Activated T-helper 1 cell treated with anti-CD3 and anti-CD28 coated beads, Interleukin-2, amount 50 U/mL, for 16 hours (primary cell): ENCODE measurements at places on chromosomes 3 and 15.
A peak's percentile ranks its signal among the peaks of the same experiment; 100 is the strongest.

DNA sequence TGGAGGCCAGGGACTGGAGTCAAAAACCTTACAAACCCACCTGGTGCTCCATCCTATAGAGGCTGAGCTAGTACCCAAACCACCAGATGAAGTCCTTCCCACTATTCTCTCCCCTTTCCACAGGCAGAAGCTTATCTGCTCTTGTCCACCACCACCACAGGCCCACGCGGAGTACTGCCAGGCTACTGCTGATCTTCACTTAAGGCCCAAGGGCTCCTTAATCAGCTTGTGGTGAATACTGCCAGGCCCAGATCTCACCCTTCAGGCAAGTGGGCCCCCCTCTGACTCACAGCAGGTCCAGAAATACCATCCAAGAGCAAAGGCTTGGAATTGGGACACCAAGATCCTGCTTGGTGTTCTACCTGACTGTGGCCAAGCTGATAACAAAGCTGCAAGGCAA, 598.1 kb upstream of the CBLB start:
- no peak for DNase-seq

- no peak for DNase-seq
These were observed 24.5 kb downstream of the NIPA1 start for GRCh38 chr15:22810853-22811338.

- no peak for DNase-seq
These were observed 14.5 kb upstream of the MYRIP start for GRCh38 chr3:39794880-39795279.

- no peak for DNase-seq
These were observed at the start of gene ERC2 for GRCh38 chr3:56468184-56469106. TSS of gene ERC2 (minus strand) at chr3:56468467.

- DNase-seq: no peak
These were observed 68.8 kb upstream of the OXTR start for GRCh38 chr3:8838234-8838633.

DNA sequence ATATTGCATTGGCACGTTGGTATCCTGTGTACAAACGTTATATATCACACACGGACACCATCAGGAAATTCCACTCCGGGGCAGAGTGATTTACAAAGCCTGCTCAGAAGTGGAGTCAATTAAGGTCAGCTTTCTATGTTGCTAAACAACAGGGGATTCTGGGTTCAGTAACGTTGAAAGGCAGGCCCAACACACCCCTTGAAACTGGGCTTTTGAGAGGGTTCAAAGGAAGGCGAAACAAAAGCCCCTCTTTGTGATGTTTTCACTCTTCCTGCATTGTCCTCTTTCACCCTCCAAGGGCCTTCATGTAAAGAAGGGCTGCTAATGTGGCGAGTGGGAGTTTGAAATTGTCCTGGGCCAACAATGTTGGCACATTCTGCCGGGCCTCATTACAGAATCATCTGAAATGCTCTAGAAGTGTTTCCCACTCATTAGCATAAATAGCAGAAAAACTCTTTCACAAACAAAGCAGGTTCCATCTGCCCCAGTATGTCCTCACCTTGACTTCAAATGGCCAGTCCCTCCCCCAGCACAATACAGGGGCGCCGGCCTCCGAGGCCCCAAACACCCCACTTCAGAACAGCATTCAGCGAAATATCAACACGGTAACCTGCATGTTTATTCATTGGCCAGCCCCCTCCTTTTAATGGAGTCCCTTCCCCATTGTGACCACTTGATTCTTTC, 76.4 kb downstream of the HES1 start:
- no peak for DNase-seq

DNA sequence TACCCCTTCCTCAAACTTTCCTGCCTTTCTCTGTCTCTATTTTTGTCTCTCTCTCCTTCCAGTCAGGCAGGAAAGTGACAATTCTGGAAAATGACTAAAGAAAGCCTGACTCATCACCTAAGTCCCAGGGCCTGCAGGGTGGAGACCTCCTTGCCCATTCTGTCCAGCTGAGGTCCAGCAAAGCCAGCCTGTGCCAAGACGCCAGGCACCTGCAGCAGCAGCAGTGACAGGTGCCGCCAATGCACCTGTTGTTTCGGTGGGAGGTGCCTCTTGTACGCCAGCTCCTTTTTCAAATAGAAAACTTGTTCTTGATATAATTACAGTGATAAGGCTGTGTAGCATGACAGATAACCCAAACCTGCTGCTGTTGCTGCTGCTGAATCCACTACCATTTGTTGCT, 501.3 kb downstream of the NTRK3 start:
- DNase-seq: no peak

GRCh38 chr3:193757457-193757856, 164.4 kb downstream of the OPA1 start:
- DNase-seq: no peak

DNA sequence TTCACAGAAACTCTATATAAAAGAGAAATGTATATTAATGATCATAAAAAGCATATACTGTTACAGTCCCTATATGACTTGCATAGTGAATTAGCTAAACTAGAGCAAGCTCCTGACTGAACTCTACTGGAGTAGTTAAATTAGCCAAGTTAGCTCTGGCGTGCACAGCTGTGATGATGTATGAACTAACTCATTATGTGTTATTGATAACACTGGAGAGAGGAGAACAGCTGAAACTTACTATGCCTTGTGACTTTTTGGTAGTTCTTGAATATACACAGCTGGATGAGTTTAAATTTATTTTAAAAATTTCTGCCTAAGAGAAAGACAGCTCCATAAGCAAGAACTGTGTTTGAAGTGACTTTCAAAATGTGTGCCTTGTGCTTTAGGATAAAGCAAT, 8.1 kb downstream of the TIPARP start:
- no peak for DNase-seq

GRCh38 chr3:48709051-48709461, 8.0 kb downstream of the IP6K2 start:
- no peak for DNase-seq

DNA sequence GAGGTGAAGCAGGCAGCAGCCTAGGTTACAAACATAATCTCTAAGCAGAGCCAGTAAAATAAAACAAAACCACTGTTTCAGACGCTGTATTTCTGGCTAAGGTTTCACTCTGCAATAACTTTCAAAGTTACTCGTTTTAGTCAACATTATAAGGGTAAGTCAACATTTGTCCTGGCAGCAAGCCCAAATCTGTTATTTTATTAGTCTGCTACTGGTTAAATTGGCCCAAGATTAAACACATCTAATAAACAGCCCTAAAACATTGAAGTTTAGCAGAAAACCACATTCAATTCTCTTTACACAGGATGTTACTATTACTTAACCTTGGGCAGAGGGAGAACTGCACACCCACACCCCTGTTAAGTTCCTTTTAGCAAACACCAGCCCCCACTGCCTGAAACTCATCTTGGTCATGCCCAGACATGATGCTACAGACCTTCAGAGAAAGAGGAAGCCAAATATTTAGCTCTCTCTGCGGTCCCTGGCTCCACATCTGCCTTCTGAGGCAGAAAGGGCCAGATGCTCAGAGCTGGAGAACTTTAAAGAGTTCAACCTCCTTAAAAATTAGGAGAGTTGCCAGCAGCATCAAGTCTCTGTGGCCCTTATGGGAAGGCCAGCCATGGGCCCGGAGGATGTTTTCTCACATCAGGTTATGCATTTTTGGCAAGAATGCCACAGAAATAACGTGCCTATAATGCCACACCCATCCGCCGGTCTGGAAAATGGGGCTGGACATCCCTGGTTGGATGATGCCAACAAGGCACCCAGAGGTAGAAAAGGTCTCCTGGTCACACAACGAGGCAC, 17.9 kb downstream of the ARHGEF3 start:
- DNase-seq: peak; percentile 30

- no peak for DNase-seq
These were observed 228.2 kb downstream of the TCF12 start for GRCh38 chr15:57146506-57147201.

- DNase-seq: no peak
These were observed 12.3 kb downstream of the BTLA start for GRCh38 chr3:112486811-112487505.

- DNase-seq: no peak
These were observed 539 bp upstream of the TLNRD1 start for GRCh38 chr15:81000144-81000623.

GRCh38 chr3:123637131-123637530, 52.3 kb upstream of the HACD2 start:
- DNase-seq: no peak

- no peak for DNase-seq
These were observed 32.6 kb downstream of the PSMD6 start for GRCh38 chr3:63990733-63991132.

GRCh38 chr3:23437484-23438145, 234.5 kb downstream of the UBE2E2 start:
- no peak for DNase-seq

DNA sequence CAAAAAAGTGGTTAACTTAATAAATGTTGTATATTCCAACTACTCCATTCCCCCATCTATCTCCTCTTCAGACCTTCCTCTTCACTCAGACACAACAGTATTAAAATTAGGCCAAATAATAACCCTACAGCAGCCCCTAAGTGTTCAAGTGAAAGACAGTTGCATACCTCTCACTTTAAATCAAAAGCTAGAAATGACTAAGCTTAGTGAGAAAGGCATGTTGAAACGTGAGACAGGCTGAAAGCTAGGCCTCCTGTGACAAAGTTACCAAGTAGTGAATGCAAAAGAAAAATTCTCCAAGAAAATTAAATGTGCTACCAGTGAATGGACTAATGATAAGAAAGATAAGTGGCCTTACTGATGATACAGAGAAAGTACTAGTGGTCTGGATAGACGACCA, 71.7 kb downstream of the ANKRD28 start:
- DNase-seq: no peak

DNA sequence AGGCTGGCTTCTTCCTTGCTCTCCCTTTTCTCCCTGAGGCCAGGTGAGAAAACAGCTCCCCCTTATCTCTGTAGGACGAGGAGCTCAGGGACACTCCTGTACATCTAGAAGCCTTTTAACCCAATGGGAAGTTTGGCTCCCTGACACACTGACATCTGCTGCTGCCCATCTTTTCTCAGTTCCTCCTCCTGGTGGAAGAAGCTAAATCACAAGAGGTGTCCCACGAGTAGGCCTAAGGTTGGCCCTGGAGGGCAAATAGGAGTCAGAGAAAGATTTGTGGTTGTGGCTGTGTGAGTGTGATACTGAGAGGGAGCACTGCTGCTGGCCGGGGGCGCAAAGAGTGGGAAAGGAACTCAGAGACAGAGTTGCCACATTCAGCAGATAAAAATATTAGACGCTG, 49.5 kb downstream of the ARHGAP31 start:
- no peak for DNase-seq

- no peak for DNase-seq
These were observed 189.3 kb downstream of the OPA1 start for GRCh38 chr3:193782276-193782647.

DNA sequence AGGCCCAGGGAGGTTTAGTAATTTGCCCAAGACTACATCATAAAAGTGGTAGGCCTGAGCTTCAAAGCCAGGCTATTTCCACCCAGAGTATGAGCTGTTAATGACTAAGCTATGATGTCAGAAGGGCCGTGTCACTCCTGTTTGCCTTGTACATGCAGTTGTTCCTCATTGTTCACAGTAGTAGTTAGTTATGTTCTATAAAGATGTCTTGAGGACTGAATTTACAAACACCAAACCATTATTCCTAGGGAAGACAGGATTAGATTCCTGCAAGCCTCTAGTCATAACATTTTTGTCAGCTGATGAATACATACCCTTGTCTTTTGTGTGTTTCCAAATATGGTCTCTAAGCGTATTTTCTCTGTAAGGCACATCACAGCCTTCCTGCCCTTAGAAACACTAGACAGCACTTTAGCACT, 20.9 kb upstream of the LARS2 start:
- no peak for DNase-seq

GRCh38 chr3:186413615-186414415, 51.8 kb upstream of the DGKG start:
- no peak for DNase-seq

GRCh38 chr15:28964098-28964497, 78.3 kb downstream of the APBA2 start:
- no peak for DNase-seq

DNA sequence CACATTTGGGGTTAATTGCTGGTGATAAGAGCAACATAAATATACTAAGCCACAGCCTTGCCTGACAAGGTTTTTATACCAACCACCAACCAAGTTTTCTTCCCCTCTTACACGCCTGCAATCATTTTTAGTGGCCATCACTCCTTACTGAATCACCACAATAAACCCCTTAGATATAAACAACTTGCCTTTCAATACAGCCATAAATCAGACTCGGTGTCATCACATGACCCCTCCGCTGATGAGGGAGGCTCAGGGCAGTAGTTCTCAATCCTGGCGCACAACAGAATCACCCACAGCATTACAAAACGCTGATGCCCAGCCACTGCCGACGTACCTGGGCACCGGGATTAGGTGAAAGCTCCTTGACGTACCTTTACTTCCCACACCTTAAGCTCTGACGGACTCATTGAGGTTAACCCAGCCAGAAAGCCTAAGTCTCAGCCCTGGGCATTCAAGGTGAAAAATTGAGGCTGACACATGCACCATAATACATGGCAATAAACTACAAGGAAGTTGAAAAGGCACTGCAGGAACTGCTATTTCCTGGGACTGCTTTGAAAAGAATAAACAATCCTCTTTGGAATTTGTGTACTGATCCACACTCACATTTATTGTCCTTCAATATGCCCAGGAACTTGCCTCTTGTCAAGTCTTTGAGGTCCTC, 17.1 kb downstream of the ADCY5 start:
- no peak for DNase-seq

DNA sequence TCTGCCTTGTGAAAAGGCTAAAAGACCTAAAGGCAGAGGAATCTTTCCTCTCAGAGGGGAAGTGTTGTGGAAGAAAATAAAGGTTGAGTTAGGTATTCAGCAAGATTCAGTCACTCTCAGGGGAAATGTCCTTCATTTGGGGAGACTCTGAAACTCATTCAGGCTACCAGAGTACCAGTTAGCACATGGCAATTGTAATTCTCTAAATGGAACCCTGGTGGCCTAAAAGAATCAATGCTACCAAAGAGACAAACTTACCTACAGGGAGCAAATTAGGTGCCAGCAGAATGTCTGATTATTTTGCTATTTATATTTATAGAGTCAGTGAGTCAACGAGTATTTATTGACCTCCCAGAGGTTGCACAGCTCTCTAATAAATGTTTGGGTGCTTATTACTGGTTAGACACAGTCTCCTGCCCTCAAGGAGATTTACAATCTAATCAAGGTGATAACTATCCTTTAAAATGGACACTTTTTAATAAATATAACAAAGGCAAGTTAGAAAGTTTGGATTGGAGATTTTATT, 33.9 kb upstream of the CDIN1 start:
- no peak for DNase-seq

DNA sequence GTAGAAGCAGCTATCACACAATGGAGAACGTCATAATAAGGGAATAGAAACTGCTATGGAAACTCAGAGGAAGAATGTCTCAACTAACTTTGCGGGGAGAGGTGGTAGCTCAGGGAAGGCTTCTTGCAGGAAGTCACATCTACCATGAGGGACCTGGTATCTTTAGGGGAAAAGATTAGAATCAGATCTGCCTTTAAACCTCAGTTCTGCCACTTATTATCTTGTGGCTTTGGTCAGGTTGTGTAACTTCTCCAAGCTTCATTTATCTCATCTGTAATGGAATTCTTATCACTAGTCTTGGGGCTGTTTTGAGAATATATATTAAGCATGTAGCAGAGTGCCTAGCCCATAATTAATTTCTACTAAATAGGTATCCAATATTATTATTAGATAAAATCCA, 46.4 kb upstream of the PRICKLE2 start:
- DNase-seq: no peak
